ENCODE measurements at places on chromosomes 16 and 17.

DNA sequence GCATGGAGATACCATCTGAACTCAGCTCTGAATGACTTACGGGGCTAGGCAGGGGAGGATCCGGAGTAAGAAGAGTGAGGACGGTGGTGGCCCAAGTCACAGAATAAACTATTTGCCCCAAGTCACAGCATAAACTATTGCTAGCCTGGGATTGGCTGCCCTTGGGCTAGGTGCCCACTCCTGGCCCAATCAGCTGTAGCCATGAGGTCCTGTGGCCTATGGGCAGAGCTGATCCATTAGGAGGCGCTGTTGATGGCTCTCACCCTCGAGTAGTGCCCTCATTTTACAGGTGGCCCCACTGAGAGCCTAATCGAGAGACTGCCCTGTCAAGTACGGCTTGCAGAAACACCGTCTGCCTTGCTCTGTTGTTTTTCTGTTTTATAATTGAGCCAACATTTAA lies 62.3 kb upstream of the ZNF423 start:
- DNase-seq: no peak

DNA sequence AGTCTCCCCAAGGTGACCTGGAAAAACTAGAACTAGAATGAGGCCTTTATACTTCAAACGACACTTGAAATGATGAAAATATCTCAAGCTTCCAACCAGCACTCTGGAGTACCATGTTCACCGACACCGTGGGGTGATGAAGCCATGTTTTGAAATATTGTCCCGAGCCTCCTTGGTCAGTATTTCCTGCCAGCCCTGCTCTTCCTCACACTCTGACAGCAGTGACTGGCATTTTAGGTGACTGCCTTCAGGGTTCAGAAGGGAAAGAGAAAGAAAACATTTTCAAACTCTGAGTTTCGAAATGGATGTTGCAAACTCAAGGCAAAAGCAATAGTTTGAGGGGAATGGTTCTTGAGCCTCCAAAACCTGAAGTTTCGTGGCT lies 39.3 kb upstream of the IRX6 start:
- DNase-seq: no peak

DNA sequence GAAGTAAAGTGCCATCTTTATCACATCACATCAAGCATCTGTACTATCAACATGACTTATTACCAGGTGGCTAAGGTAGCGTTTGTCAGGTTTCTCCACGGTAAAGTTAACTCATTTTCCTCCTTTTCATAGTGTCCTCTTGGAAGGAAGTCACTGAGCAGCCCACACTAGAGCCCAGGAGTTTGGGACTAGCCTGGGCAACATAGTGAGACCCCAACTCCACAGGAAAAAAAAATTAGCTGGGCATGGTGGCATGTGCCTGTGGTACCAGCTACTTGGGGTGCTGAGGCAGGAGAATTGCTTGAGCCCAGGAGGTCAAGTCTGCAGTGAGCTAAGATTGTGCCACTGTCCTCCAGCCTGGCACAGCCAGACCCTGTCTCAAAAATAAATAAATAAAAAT lies 12.9 kb downstream of the CHD9 start:
- DNase-seq: no peak

- DNase-seq: no peak
These were observed 81.4 kb downstream of the SLC39A11 start for GRCh38 chr17:73011016-73011486.

DNA sequence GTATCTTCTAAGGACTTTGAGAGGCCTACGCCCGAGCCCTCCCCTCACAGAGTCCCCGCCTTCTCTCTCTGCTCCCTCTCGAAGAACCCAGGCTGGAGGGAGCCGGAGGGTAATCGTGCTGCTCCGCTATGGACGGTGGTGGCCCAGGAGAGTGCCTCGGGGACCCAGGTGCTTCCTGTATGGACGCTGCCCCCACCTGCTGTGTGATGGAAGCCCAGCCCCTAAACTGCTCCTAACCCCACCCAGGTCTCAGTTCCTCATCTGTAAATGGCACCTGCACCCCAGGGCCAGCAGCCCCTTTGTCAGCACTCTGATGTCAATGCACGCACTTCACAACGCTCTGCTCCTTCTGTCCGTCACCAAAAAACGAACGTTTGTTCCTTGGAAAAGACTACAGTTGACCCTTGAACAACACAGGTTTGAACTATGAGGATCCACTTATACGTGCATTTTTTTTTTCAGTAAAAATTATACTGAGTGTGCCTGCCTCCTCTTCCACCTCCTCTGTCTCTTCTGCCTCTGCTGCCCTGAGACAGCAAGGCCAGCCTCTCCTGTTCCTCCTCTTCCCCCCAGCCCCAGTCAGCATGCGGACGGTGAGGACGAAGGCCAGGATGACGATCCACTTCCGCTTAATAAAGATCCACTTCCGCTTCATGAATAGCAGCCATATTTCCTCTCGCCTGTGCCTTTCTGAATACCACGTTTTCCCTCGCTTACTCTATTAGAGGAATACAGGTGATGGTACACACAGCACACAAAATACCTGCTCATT lies 118.3 kb downstream of the BANP start:
- no peak for DNase-seq

DNA sequence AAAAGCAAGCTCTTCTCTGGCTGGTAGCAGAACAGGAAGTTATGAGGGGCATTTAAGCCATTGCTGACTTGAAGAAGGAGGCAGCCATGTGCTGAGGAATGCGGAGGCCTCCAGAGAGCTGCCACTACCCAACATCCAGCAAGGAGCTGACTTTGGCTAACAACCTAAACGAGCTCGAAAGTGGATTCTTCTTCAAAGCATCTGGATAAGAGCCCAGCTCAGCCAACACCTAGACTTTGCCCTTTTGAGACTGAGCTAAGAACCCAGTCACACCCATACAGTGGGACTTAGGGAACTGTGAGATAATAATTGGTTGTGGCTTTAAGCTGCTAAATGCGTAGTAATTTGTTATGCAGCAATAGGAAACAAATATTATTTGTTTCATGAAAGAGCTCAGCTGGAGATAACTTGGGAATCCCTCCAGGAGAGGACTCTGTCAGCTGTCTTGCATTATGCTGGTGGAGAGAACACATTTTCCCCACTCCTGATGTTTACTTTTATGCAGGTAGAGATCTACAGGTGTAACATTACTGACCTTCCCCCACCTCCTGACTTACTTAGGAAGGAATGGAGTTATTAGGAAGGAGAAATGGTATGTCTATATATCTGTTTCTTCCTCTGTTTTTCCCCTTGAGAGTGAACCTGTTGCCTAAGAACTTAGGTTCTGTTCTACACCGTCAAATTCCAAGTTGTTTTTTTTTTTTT lies 52.7 kb upstream of the ZNF629 start:
- no peak for DNase-seq

GRCh38 chr16:21713549-21714368 lies 50.0 kb downstream of the OTOA start:
- DNase-seq: no peak

DNA sequence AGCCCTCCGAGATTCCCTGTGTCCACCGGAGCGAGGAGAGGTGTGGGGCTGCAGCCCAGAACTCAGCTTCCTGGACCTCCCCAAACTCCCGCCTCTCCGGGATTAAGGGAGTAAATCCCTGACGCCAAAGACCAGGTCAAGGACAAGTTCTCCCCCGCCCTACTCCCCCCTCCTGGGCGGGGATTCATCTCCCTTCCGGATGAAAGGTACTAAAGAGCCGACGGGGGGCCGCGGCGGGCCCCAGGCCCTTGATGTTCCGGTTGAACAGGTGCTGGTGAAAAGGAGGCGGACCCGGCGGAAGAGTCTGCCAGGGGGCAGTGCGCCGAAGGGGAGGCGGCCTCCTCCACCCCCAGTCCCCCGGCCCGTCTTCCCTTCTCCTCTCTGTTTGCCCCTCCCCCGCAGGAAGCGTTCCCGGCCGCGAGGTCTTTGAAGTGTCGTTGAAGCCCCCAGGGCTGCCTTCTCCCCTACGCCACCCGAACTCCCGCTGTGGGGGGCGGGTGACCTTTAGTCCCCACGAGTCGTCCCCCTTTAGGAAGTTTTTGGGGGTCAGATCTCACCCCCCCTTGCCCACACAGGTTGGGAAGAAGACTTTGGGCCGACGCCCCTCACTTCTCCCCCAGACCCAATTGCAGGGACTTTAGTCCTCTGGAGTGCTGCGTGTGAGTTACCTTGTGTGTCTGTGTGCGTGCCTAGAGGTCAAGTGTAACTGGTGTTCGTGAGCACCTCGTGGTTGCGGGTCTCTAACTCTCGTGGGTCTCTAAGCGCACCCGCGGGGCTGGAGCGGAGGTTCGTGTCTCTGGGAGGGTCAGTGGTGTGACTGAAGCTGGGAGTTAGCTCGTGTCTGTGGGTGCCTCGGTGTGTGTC lies 1.1 kb upstream of the MLLT6 start:
- DNase-seq: no peak

GRCh38 chr17:20120836-20121235 lies 111.7 kb downstream of the SPECC1 start:
- no peak for DNase-seq

- no peak for DNase-seq
These were observed 20.7 kb downstream of the CPNE2 start for GRCh38 chr16:57113042-57113453.

DNA sequence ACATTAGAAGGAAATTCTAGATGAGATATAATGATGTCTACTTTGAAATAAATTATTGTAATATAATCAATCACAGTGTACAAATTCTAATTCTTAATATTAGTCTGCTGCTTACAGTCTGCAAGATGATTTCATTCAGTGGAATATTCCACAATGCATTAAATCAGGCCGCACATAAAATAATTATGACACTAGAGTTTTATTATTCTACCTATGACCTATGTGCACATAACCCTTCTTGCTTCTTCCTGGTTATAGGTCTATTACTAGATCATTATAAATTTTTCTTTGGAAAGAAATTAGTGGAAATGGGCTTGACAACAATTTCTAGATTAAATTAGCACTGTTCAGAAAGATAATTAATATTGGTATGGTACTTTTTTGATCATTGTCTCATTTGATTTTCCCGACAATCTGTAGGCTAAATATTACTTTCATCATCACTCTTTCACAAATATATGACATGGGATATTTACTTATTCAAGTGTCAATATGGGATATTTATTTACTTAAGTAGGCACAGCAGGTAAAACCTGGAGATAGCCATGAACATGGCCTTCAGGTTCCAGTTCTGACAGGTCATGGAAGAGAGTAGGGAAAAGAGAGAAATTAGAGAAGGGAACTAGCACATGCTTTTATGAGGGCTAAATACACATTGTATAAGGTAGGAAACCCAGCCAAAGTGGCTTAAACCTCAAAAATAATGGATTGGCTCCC lies 476.4 kb downstream of the TOX3 start:
- no peak for DNase-seq

- DNase-seq: no peak
These were observed 94.6 kb upstream of the TBX2 start for GRCh38 chr17:61305024-61305423.

DNA sequence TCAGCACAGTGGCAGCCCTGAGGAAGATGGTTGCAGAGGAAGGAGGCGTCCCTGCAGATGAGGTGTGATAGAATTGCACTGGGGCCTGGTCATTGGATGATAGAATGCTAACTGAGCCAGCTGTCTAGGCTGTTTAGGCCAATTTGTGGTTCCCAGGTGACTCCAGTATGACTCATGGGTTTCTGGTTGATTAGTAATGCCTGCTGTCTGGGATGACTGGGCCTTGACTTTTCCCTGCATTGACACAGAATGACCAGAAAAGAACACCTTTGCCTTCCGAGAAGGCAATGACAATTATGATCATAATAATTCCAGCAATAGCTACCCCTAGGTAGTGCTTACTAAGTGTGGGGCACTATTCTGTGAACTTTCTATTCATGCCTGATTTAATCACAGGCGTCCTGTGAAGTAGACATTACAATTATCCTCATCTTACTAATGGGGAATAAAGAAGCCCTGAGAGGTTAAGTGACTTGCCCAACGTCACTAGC lies 31.5 kb downstream of the USP43 start:
- peak; percentile 92 for DNase-seq

GRCh38 chr16:54460263-54460860 lies 173.8 kb upstream of the IRX3 start:
- DNase-seq: no peak
